Calu3 (cell line): ENCODE measurements at places on chromosomes 7 and 10. TPM values are rescaled to one million over a fixed set of nuclear protein-coding genes. Genes with fewer than 3 reads are reported as not detected.
A peak's percentile ranks its signal among the peaks of the same experiment; 100 is the strongest.

- no peaks in the 10 kb centered on the region for H3K4me1 ChIP-seq
- DNase-seq: no peak
- H3K4me3 ChIP-seq: no peak overlapping the region
- no peak overlapping the region for H3K27ac ChIP-seq
- no peaks in the 10 kb centered on the region for H3K36me3 ChIP-seq
Observed at GRCh38 chr10:32065856-32066255, 9.6 kb upstream of the KIF5B start.

Gene NEBL
- total RNA-seq: 11.2 and 12.7 TPM in 2 replicates

- peaks cover 61% of the 10 kb centered on the region for H3K27me3 ChIP-seq
- peak; percentile 48 for DNase-seq
- no peaks in the 10 kb centered on the region for H3K4me1 ChIP-seq
- no peak overlapping the region for H3K27ac ChIP-seq
- H3K4me3 ChIP-seq: no peak overlapping the region
- H3K36me3 ChIP-seq: no peaks in the 10 kb centered on the region
Observed at GRCh38 chr10:1368842-1369171, 312.6 kb downstream of the WDR37 start.

GRCh38 chr10:19745672-19746071, 70.6 kb upstream of the PLXDC2 start:
- H3K27me3 ChIP-seq: no peaks in the 10 kb centered on the region
- H3K36me3 ChIP-seq: no peaks in the 10 kb centered on the region
- no peak overlapping the region for H3K27ac ChIP-seq
- H3K4me3 ChIP-seq: no peak overlapping the region

DNA sequence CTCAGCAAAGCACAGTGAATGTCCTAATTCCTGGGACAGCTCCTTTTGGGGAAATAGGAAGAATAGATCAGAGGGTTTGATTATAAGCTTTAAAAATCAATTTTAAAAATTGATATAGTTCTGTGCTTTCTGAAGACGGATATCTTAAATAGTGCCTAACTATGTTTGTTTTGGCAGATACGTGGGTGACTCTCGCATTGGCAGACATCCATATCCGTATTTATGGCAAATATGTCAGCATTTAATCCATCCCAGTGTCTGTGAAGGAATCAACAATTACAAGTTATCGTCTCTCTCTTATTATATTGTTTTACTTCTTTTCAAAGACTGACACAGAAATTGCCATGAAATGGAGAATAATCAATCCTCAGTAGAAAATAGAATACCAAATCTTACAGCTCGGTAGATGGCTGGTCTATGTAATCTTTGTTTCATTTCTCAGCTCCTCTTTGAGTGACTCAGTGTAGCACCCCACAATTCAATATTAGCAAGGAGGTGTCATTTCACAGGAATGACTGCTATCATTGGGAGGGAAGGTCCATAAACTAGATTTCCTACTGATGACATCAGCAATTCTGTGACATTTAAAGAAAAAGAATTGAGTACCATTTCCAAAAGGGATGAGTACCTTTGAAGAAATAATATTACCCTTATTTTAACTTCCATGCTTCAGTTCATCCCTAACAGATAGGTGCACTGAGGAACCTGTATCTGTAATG, 186.4 kb upstream of the NFE2L3 start:
- peaks cover 20% of the 10 kb centered on the region for H3K4me1 ChIP-seq
- H3K27ac ChIP-seq: no peak overlapping the region
- no peak overlapping the region for H3K4me3 ChIP-seq
- DNase-seq: no peak
- no peaks in the 10 kb centered on the region for H3K36me3 ChIP-seq
- H3K27me3 ChIP-seq: peaks cover 84% of the 10 kb centered on the region

- H3K4me1 ChIP-seq: peaks cover 15% of the 10 kb centered on the region
- no peak overlapping the region for H3K4me3 ChIP-seq
- no peak overlapping the region for H3K27ac ChIP-seq
- H3K36me3 ChIP-seq: no peaks in the 10 kb centered on the region
Observed at GRCh38 chr7:13108061-13108460, 420.6 kb downstream of the ARL4A start.

Gene ADAM12
- not detected in 2 replicates for total RNA-seq

GRCh38 chr10:62244785-62245467, 23.7 kb downstream of the RTKN2 start:
- peak overlapping the region; percentile 9 for H3K27ac ChIP-seq
- H3K27me3 ChIP-seq: no peaks in the 10 kb centered on the region
- no peak overlapping the region for H3K4me3 ChIP-seq
- H3K36me3 ChIP-seq: peaks cover 6% of the 10 kb centered on the region
- DNase-seq: peak; percentile 51
- peaks cover 19% of the 10 kb centered on the region for H3K4me1 ChIP-seq

Gene MACROH2A2
- 24.5 and 26.9 TPM in 2 replicates for total RNA-seq

- DNase-seq: no peak
- no peaks in the 10 kb centered on the region for H3K27me3 ChIP-seq
- no peak overlapping the region for H3K4me3 ChIP-seq
- H3K4me1 ChIP-seq: peaks cover 6% of the 10 kb centered on the region
Observed at GRCh38 chr10:63611078-63611477, 89.9 kb downstream of the REEP3 start.

DNA sequence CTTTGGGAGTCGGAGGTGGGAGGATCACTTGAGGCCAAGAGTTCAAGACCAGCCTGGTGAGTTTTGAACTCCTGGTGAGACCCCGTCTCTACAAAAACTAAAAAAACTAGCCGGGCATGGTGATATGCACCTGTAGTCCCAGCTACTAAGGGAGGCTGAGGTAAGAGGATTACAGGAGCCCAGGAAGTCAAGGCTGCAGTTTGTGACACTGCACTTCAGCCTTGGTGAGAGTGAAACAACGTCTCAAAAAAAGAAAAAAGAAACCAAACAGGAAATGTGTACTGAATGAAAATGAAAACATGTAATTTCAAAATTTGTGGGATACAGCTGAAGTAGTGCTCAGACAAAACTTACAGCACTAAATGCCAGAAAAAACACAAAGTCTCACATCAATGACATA, 7.6 kb downstream of the ARHGAP12 start:
- H3K27ac ChIP-seq: peak overlapping the region; percentile 83
- peaks cover 51% of the 10 kb centered on the region for H3K4me1 ChIP-seq
- H3K27me3 ChIP-seq: no peaks in the 10 kb centered on the region
- peaks cover 8% of the 10 kb centered on the region for H3K36me3 ChIP-seq
- peak overlapping the region; percentile 51 for H3K4me3 ChIP-seq

DNA sequence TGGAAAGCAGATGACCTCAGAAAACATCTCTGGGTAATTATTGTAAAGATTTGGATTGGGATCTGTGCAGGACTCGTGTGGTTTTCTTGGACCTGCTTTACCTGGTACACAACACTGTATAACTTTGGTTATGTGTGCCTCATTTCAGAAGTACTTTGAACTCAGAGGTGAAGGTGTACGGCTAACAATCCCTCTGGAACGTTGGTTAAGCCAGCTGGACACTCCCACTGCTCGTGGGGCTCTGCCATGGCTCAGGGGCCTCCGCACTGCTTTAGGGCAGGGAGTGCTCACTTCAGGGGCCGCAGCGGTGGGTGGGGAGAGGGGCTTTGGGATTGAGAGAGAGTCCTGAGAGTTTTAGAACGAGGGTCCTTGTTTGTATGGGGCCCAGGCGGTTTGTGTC, 13.5 kb downstream of the DYNC2I1 start:
- H3K27ac ChIP-seq: no peak overlapping the region
- no peak for DNase-seq
- H3K4me1 ChIP-seq: no peaks in the 10 kb centered on the region
- H3K36me3 ChIP-seq: peaks cover 6% of the 10 kb centered on the region

DNA sequence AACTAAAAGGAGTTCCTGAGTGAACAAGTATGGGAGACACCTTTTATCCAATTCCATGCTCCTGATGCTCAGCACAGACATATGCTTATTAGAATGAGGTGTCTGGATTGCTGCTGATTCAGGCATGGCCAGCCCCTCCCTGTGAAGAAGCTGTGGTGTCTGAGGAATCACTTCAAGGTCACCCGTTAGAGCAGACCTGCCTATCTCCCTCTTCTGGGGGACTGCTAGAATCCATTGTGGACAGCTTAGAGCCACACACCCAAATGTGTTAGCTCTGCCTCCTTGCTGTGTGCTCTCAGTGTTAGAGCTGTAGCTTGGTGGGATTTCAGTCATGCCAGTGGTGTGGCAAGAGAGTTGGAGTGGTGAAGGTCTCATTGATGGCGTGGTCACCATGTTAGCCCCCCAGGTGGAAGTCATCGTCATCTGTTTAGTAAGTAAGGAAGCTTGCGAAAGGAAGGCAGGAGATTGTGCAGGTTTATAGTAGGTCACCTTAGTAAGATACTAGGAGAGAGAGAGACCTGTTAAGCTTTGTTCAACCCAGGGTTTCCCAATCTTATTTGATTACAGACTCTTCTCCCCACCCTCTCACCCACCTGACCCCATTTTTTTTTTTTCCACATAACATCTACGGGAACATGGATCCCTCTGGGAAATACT, 12.8 kb downstream of the PRXL2A start:
- H3K27ac ChIP-seq: no peak overlapping the region
- DNase-seq: no peak
- H3K36me3 ChIP-seq: no peaks in the 10 kb centered on the region

GRCh38 chr7:149225106-149225505, 14.3 kb upstream of the ZNF212 start:
- peaks cover 37% of the 10 kb centered on the region for H3K36me3 ChIP-seq
- DNase-seq: no peak
- no peak overlapping the region for H3K27ac ChIP-seq
- no peaks in the 10 kb centered on the region for H3K27me3 ChIP-seq
- no peak overlapping the region for H3K4me3 ChIP-seq

DNA sequence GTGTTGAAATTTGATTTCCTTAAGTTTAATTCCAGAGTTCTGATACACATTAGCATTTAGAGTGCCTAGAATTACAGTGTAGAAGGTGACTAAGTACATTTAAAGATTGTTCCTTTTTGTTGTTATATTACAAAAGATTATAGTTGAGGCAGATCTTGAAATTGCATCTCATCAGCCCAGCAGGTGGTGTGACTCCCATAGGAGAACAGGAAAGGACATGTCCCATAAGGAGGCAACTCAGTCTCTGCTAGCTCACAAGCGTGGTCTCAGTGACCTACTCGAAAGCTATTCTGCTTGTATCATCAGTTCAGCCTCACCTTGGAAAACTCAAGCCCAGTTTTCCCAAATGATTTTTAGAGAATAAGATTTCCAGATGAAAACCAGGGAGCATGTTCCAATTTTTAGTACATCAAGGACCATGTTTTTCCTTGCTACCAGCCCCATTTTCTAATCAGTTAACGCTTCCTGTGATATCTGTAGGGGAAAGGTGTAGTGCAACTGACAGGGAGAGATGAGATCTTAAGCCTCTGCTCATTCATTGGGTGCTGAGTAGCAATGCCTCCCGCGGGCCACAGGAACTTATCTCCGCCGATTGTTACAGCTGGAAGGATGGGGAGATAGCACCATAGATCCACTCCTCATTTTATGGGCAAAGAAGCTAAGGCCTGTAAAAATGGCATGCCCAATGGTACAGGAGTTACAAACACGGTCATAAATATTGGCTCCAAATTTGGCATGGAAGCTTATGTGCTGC, 1.1 kb upstream of the GNAI1 start:
- H3K36me3 ChIP-seq: peaks cover 23% of the 10 kb centered on the region
- peak overlapping the region; percentile 93 for H3K4me3 ChIP-seq
- H3K27me3 ChIP-seq: no peaks in the 10 kb centered on the region
- peak; percentile 5 for DNase-seq
- peaks cover 11% of the 10 kb centered on the region for H3K4me1 ChIP-seq

DNA sequence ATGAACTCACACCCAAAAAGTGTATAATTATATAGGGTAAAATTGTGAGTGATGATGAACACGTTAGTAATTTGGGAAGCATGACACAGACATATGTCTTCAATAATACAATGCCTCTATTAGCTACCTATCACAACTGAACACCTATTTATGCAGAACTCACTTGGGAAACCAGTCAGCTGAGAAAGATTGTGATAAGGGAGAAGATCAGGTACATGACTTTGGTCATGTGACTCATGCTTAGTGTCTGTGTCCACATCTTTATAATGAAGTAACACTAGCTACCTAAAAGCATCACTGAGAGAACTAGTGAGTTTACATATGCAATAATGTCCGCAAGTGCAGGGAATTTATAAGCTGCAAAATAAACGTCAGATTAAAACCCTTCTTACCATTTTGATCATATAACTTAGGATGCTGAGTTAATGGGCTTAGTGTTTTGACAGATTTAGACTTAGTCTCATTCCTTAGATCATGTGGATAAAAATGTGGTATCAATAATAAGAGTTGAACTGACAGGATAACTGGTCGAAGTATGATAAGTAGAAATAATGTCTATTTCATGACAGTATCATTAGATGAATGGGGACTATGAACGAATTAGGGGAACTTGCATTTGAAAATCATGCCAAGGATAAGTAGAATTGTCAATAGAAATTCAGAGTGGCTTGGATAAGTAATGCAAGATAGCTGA, 11.6 kb downstream of the VWDE start:
- no peaks in the 10 kb centered on the region for H3K27me3 ChIP-seq
- H3K4me3 ChIP-seq: no peak overlapping the region
- peaks cover 18% of the 10 kb centered on the region for H3K4me1 ChIP-seq
- no peak overlapping the region for H3K27ac ChIP-seq
- DNase-seq: no peak

DNA sequence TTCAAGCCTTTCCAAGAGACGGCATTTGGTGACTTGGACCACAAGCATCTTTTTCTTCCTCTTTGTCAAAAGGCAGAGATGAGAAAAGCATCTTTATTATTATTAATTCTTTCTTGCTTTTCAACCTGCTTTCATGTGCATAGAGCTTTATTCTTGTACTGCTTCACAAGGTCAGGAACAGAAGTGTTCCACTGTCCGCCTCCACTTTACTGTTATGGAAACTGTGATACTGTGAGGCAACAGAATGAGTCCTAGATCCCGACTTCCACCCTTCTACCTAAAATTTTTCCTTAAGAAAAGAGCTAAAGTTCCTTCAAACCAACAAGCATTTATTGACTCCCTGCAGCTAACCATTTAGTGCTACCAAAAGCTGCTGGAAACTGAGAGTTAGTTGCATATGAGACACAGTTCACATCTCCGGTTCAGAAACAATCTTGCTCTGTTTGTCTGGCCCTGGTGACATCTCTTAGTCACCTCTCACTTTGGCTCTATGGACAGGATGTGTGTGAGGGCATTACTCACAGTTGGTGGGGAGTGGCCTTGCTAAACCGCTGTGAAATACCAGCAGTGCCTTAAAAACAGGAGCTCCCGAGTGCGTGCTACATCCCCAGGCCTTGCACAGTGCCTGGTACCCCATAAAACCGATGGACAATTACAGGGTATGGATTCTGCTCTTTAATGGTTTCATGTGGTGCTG, 77.1 kb upstream of the TRIL start:
- DNase-seq: peak; percentile 75
- no peaks in the 10 kb centered on the region for H3K36me3 ChIP-seq
- peaks cover 46% of the 10 kb centered on the region for H3K4me1 ChIP-seq
- no peaks in the 10 kb centered on the region for H3K27me3 ChIP-seq
- H3K27ac ChIP-seq: peak overlapping the region; percentile 28
- no peak overlapping the region for H3K4me3 ChIP-seq

DNA sequence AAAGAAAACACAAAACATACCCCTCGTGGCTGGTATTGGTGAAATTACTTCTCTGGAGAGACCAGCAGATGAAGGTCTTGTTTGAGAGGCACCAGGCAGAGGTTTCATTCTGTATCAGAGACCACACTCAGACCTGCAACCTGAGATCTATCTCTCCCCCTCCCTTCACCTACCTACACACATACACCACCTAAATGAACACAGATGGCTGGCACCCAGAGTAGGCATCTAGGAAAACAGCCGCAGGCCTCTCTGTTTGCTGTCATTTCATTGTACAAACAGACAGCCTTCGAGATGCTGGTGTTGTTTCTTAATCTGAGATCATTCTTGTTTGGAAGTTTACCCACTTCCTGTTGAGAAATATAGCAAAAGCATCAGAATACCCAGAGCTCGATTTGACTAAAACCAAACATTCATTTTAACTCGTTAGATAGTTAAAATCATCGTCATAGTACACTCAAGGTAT, 173.9 kb upstream of the SLC25A13 start:
- DNase-seq: no peak
- no peak overlapping the region for H3K27ac ChIP-seq
- H3K4me1 ChIP-seq: no peaks in the 10 kb centered on the region
- no peaks in the 10 kb centered on the region for H3K27me3 ChIP-seq
- no peak overlapping the region for H3K4me3 ChIP-seq
